Smooth muscle cell of the brain vasculature (primary cell): ENCODE measurements at places on chromosomes 12 and 14.
A peak's percentile ranks its signal among the peaks of the same experiment; 100 is the strongest.

DNA sequence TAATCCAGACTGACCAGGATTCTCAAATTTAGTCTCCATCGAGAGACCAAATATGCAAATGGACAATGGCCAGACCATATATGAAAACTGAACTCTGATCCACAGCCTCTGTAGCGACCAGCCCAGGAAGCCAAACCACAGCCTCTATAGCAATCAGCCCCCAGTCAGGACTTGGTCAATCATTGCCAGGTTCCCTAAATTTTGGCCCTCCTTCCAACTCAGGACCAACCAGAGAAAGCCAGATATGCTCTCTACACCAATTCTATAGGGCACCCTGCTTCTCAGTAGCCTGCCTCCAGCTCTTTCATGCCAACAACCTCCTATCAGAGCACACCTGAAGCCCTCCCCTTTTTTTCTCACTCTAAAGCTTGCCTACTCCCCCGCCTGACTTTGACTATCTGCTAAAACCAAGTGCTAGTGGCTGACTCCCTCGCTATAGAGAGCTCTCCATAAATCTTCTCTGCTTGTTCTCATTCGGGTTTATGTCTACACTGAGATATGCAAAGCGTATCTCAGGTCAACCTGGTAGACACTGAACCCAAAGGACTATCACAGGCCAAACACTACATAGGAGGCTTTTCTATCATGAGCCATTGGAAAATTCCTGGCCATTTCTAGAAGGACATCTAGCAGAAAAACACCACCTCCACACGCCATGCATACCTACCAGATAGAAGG lies 110.5 kb upstream of the FUT8 start:
- DNase-seq = no peak

GRCh38 chr14:26841920-26842741 lies 244.3 kb upstream of the NOVA1 start:
- DNase-seq = peak; percentile 73

- DNase-seq = no peak
These were observed 3.2 kb upstream of the TAMALIN start for GRCh38 chr12:52003591-52003990.

GRCh38 chr14:32761381-32761968 lies 177.2 kb upstream of the NPAS3 start:
- peak; percentile 4 for DNase-seq

DNA sequence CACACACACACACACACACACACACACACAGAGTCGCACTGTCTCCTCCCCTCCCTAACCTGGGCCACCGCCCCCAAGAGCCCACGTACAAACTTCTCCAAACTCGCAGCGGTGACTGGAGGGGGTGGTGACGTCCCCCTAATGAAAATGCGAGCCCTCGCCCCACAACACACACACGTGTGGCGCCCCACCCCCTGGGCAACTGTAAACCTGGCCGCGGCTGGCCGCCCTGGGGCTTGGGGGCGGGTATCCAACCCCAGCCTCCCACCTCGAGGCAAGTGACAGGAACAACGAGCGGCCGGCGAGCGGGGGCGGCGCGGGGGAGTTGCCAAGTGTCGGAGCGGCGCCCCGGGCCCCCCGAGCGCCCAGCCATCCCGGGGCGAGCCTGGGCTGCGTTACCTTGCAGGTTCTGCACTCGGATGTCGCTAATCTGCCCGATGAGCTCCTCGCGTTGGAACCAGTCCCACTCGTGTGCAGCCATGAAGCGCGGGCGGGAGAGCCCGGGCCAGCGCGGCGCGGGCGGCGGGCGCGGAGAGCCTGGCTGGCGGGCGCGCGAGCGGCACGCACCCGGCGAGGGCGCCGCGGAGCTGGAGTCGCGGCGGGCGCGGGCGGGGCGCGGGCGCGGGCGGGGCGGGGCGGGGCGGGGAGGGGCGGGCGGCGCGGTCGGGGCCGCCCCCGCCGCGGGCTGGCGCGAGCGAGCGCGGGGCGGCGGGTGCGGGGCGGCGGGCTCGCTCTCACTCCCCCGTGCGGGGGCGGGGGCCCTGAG lies at the start of gene CLMN:
Gene CLMN, minus strand, starts transcription at position 597 of the 766 bp plus-strand sequence. Its CDS starts 116 bp downstream, at position 481.
- no peak for DNase-seq

GRCh38 chr14:23121361-23121771 lies 2.3 kb upstream of the CEBPE start:
- no peak for DNase-seq

- no peak for DNase-seq
These were observed 759 bp downstream of the NFYB start for GRCh38 chr12:104137001-104137901.

- DNase-seq = no peak
These were observed 21.9 kb upstream of the AMN1 start for GRCh38 chr12:31750747-31751039.

DNA sequence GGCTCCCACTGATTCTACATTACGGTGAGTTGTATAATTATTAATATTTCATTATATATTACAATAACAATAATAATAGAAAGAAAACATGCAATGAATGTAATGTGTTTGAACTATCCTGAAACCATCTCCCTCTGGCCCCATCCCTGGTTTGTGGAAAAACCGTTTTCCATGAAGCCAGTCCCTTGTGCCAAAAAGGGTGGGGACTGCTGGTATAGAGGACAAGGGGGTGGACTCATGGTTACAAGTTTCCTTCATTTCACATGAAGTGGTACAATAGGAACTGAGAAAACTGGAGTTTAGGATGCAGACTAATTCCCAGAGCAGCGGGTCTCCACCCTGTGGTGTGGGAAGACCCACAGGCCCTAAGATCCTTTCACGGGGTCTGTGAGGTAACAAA lies 3.0 kb upstream of the C1RL start:
- DNase-seq = no peak

GRCh38 chr14:82528016-82528415 lies 994.4 kb upstream of the SEL1L start:
- no peak for DNase-seq

DNA sequence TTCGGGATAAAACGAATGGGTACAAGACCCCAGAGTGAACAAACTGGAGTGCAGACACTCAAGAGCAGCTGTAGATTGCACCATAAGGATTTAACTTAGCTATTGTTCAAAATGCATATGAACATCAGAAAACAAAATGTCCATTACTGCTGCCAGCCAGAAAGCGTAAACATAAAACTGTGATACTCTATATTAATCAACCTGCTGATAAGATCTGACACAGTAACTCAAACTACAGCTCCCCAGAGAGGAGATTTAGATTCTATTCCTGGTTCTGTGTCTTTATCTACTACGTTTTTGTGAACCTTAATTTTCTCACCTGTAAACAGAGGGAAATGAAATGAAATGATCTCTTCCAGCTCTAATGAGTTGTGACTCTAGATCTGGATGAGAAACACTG lies 22.3 kb downstream of the LRIG3 start:
- DNase-seq = no peak

DNA sequence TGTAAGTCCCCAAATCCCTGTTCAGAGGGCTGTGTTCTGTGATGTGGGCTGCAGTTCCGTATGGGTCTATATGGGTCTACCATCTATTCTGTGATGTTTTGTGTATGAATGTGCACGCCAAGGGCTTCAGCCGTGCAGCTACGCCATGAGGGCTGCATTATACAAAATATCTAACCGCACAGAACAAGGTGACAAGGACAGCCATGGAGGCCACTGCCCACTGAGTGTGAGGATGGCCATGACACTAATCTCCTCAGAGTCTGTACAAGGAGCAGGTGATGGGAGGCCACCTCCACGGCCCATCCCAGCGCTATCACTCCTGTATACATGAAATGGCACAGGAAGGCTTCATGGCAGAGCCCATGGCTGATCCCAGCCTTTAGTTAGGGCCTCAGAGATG lies 102.0 kb downstream of the DICER1 start:
- no peak for DNase-seq

- no peak for DNase-seq
These were observed 12.0 kb upstream of the CD9 start for GRCh38 chr12:6187948-6188793.

- DNase-seq = no peak
These were observed 3.3 kb upstream of the BHLHE41 start for GRCh38 chr12:26128168-26128567.

- no peak for DNase-seq
These were observed 4.4 kb upstream of the NPAS3 start for GRCh38 chr14:32934073-32934880.

DNA sequence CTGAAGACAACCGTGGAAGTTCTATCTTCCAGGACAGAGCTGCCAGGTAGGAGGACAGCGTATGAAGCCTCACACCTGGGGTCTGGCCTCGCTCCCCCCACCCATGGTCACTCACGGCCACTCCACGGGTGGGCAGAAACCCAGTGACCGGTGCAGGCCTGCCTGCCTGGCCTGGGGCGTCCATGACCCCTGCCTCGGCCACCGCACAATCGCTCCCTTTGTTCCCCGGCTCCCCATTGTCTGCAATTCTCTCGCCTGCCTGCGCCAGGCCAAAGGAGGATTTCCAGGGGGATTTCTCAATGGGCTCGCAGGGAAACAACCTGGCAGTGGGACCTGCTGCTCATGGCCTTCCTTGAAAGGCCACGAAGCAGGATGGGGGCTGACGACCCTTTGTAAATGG lies 22.6 kb downstream of the CCDC85C start:
- DNase-seq = no peak

DNA sequence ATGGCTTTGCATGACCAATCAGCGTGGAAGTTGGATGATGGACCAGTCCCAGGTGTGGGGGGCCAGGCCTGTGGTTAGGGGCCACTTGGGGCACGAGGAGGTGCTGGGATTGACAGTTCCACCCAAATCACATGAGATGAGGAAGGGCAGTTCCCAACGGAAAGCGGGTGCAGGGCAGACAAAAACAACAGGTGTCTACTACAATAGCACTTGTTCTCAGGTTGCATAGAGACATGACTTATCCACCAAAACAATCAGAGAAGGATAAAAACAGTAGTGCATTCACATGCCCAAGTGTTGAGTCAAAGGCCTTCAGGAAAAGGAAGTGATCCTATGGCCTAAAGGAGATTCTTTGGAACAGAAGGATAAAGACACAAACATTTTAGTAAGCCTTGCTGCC lies 14.6 kb upstream of the EIF2B2 start:
- no peak for DNase-seq

DNA sequence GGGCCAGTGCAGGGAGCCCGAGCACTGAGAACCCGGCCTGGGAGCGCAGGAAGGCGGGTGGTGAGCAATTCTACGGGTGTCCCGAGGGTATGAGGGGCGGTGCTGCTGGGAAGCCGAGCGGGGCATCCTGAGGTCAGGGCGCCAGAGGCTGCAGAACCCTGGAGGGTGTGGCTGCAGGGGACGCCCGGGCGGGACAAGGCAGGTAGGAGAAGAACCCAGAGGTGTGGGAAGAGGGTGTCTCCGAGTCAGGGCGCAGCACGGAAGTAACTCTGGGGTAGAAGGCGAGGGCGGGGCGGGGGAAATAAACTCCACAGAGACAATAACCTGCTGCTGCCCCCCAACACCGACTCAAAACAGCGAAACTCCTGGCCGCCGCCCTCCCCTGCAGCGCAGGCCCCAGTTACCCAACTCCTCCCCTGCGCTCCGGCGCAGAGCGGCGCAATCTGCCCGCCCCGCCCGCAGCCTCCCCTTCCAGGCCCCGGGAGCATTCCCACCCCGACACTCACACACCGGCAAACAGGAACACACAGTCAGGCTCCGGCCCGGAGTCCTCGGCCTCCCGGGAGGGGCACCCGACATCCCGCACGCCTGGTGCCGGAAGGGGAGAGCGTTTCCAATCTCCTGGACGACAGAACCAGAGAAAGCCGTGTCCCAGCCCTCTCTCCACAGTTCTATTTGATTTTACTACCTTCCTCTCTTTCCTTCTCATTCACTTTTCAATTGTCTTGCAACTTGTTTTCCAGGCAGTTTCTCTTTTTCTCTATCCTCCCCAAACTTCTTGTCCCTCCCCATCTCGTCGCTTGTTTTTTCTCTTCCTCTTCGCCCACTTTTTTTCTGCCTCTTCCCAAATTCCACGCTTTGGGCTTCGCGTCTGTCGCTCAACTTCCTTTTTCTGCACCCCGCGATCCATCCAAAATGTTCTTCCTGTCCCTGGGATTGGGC lies 2.4 kb downstream of the HRK start:
- DNase-seq = no peak

DNA sequence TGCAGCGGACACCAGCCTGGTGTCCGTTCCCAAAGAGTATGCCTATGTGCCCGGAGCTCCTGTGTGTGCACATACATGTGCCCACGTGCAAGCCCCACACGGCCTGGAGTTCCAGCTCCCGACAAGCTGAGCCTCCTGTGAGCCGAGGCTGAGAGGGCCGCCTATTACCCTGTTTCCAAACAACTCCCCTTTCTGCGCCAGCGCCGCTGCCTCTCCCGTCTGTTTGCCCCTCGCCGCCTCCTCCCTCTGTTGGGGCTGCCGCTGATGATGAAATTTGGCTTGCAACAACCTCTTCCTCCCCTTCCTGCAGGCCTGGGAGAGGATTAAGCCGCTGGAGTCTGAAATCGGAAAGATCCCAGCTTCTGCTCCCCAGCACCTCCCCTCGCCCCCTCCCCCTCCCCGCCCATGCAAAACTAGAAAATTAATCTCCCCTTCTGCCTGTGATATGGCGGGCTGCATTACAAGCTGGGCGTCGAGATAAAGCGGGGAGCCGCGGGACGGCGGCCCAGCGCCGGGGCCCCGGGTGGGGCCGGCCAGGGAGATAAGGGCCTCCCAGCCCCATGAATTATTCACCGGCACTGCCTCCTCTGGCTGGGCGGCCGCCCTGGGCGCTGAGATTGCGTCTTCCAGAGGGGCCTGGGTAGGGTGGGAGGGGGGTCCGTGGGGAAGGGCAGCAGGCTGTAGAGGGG lies 6.8 kb upstream of the ASIC1 start:
- no peak for DNase-seq

DNA sequence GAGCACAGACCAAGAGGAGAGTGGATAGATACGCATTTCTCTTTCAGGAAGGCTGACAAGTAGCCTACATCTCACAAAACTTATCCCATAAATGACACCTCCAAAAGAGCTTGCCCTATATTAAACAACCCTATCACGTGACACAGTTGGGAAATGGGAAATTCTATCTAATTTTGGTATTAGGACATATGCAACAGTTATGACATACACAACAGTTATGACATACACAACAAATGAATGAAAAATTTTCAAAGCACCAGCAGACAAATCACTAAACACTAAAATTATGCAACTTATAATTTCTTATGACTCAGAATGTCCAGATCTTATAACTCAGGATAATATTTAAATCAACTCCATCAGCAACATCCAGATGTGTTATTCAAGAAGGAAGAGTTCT lies 54.1 kb downstream of the DUSP16 start:
- DNase-seq = no peak

- no peak for DNase-seq
These were observed 53.4 kb downstream of the CYP46A1 start for GRCh38 chr14:99737451-99737951.
